GM23248 (cell line): ENCODE measurements at places on chromosomes 2 and 18. TPM values are rescaled to one million over a fixed set of nuclear protein-coding genes. Genes with fewer than 3 reads are reported as not detected.

DNA sequence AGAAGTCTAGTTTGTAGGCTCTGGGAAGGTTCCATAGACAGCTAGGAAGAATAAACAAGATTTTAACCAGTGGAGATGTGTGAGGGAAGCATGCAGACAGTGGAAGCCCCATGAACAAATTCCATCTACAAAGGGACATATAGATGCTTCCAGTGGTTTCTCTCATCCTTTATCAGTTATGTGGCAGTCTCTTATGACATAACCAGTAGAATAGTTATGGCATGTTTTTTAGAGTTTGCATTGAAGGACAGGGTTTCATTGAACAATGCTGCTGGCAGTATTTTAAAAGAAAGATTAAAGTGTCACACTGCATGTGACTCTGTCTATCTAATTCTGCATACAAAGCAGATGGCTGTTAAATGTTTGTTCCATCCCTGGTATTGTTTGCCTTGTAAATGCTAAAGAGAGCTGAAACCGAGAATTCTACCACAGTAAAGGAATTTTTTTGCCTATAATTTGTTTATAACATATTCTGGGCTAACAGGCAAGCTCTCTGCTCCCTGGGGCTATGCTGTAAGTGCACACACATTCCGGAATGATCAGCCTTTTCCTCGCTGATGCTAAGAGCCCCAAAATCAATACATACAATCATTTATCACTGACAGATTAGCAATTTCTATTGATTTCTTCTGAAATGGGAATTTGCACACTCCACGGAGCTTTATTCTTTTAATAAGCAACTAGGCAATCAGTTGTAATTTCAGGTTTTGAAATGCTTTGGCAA is 76.8 kb upstream of the PELI1 start:
- H3K36me3 ChIP-seq, result no peaks in the 10 kb centered on the region
- no peak for DNase-seq
- H3K27me3 ChIP-seq, result peaks cover 45% of the 10 kb centered on the region
- H3K4me1 ChIP-seq, result no peaks in the 10 kb centered on the region
- no peak overlapping the region for H3K4me3 ChIP-seq
- H3K27ac ChIP-seq, result no peak overlapping the region

GRCh38 chr2:86500325-86501083 is 59.3 kb downstream of the KDM3A start:
- no peak for DNase-seq
- no peak overlapping the region for H3K27ac ChIP-seq

ALMS1 gene
- 3.1 and 3.4 TPM in 2 replicates for polyA plus RNA-seq

DNA sequence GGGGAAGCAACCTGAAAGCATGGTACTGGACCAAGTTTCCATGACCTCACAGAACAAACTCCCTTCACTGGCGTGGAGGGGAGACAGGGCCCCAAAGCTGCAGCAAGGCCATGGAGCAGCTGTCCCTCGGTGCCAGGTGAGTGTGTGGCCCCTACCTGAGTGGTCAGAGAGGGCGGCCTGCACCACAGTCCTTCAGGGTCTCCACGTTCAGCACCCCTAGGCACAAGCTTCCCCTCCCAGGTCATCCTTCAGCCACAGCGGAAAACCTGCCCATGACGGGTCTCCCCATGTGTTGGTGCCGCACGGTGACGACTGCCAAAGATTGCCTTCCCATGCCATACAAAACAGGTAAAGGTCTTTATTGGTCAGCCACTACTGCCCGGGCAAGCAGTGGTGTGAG is 201.6 kb downstream of the MGAT5 start:
- H3K4me3 ChIP-seq, result no peak overlapping the region
- H3K36me3 ChIP-seq, result no peaks in the 10 kb centered on the region
- H3K27ac ChIP-seq, result no peak overlapping the region
- H3K4me1 ChIP-seq, result no peaks in the 10 kb centered on the region
- H3K27me3 ChIP-seq, result no peaks in the 10 kb centered on the region
- DNase-seq, result no peak

DNA sequence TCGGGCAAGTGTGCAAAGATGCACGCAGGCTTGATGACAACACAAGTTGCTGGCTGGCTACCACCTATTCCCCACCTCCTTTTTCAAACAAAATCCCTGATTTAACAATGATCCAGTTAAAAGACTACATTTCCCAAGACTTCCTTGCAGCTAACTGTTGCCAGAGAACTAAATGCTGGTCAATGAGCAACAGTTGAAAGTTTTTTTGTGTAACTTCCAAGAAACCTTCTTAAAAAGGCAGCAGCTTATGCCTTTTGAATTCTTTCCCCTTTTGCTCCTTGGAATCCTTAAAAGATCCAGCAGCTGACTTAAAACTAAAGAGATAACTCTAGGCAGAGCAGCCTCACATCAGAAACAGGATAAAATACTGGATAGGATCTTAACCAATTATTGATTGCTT is 38.5 kb downstream of the NPHP1 start:
- no peak overlapping the region for H3K27ac ChIP-seq
- no peaks in the 10 kb centered on the region for H3K27me3 ChIP-seq
- H3K36me3 ChIP-seq, result no peaks in the 10 kb centered on the region
- peak; percentile 57 for DNase-seq
- H3K4me3 ChIP-seq, result no peak overlapping the region

DNA sequence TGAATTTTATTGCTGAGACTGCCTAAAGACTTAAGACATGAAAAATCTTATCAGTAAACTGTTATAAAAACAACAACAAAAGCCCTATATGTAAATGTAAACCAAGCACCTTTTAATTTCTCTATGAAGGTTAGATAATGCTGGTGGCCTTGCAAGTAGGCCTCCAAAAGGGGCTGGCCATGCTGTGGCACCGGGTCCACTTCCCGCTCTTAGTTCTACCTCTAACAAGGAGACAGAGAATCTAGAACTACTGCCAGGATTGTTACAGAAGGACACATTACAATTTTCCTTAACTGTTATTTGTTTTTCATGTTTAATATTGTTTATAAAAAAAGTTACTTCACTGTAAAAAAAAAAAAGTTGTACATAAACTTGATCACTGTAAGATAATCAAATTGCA is 49.0 kb downstream of the UGP2 start:
- no peak overlapping the region for H3K4me3 ChIP-seq
- no peak overlapping the region for H3K27ac ChIP-seq
- no peak for DNase-seq

DNA sequence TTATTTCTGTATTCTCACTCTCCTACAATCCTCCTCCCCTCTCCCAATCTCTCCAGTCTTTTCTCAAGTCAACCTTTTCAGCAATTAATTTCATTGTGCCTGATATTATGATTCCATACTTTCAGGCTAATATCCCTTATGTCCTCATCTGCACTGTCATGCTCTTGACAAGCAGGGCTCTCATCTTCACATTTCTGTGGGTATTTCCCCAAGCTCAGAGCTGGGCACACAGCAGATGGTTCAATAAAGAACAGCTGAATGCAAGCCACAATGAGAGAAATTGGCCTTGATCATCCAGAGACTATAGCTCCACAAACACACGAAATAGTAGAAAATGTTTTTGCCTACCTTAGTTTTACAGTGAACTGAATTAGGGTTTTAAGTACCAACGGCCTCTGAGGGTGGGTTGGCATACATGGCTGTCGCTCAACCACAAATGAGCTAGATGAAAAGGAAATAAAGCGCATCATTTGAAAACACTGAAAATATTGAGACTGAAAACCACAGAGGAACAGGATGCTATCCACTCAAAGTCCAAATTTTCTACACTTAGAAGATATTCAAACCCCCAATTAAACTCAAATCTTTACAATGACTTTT is 47.5 kb upstream of the STAT1 start:
- no peak overlapping the region for H3K4me3 ChIP-seq
- no peak overlapping the region for H3K27ac ChIP-seq
- peaks cover 9% of the 10 kb centered on the region for H3K4me1 ChIP-seq
- DNase-seq, result no peak
- H3K36me3 ChIP-seq, result no peaks in the 10 kb centered on the region
- no peaks in the 10 kb centered on the region for H3K27me3 ChIP-seq

GRCh38 chr2:64143169-64144056 is 807 bp downstream of the PELI1 start:
- peak; percentile 70 for DNase-seq
- H3K4me3 ChIP-seq, result peak overlapping the region; percentile 95
- no peaks in the 10 kb centered on the region for H3K36me3 ChIP-seq
- peak overlapping the region; percentile 49 for H3K27ac ChIP-seq
- peaks cover 27% of the 10 kb centered on the region for H3K4me1 ChIP-seq
- no peaks in the 10 kb centered on the region for H3K27me3 ChIP-seq

EGR4 gene
- polyA plus RNA-seq, result 0.08 TPM in 1 of 2 replicates, not detected in the other

TAF4B gene
- polyA plus RNA-seq, result 1.5 and 1.6 TPM in 2 replicates

GRCh38 chr2:218446547-218446946 is 27.6 kb downstream of the VIL1 start:
- no peaks in the 10 kb centered on the region for H3K27me3 ChIP-seq
- no peak overlapping the region for H3K27ac ChIP-seq
- no peaks in the 10 kb centered on the region for H3K4me1 ChIP-seq
- H3K4me3 ChIP-seq, result no peak overlapping the region

RETREG2 gene
- 20.7 and 21.5 TPM in 2 replicates for polyA plus RNA-seq

SERPINB2 gene
- 10.6 and 10.7 TPM in 2 replicates for polyA plus RNA-seq

- H3K27me3 ChIP-seq, result no peaks in the 10 kb centered on the region
- DNase-seq, result no peak
- H3K4me3 ChIP-seq, result no peak overlapping the region
- no peak overlapping the region for H3K27ac ChIP-seq
Observed at GRCh38 chr2:137842430-137842829, 121.8 kb upstream of the HNMT start.

CAPN13 gene
- polyA plus RNA-seq, result not detected in 2 replicates

DNA sequence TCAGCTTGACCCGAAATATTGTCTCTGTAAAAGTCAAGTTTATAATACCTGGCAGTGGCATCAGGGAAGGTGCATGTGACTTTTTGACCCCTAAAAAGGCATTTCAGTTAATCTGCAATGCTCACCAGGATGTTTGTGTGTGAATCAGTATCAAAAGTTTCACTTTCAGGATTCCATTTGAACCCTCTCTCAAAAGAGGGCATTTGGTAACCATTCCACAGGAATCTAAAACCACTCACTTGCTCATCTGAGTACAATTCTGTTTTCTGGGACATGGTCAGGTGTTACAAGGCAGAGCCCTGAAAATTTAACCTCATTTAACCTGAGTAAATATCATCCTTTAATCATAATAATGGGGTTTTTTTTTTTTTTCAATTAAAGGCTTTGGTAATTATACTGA is 77.9 kb upstream of the KLF7 start:
- H3K27ac ChIP-seq, result 0 out of 2 replicates have a peak overlapping the region, but pooled peaks have one; percentile 14
- H3K36me3 ChIP-seq, result no peaks in the 10 kb centered on the region
- no peak overlapping the region for H3K4me3 ChIP-seq

STPG4 gene
- not detected in 2 replicates for polyA plus RNA-seq

PSMD1 gene
- polyA plus RNA-seq, result 103 and 106 TPM in 2 replicates

DNA sequence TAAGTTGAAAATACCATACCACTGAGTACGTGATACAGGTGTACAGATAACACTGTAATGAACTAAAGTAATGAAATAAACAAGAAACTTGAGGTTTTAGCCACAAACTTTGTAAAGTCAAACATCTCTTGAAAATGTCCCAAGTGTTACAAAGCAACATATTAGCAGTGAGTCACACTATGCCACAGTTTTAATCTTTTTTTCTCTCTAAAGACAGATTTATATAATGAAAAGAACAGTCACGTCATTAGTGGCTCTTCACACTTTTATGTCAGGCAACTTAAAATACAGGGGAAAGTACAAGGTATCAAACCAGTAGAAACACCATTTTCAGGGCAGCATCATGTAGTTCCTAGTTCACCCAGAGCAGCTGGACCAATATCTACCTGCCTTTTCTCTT is 42.1 kb downstream of the RAPH1 start:
- H3K4me1 ChIP-seq, result peaks cover 56% of the 10 kb centered on the region
- H3K27me3 ChIP-seq, result no peaks in the 10 kb centered on the region
- peak overlapping the region; percentile 44 for H3K27ac ChIP-seq
- DNase-seq, result peak; percentile 57
- H3K4me3 ChIP-seq, result no peak overlapping the region

GRCh38 chr2:38037757-38038621 is 38.0 kb downstream of the CYP1B1 start:
- peak overlapping the region; percentile 67 for H3K4me3 ChIP-seq
- peaks cover 12% of the 10 kb centered on the region; the same call in 1 of the 2 replicates for H3K4me1 ChIP-seq
- DNase-seq, result peak; percentile 74
- peak overlapping the region; percentile 39 for H3K27ac ChIP-seq
- no peaks in the 10 kb centered on the region for H3K27me3 ChIP-seq

- no peaks in the 10 kb centered on the region; the same call in 1 of the 2 replicates for H3K36me3 ChIP-seq
- DNase-seq, result peak; percentile 52
- H3K27me3 ChIP-seq, result no peaks in the 10 kb centered on the region
- no peak overlapping the region for H3K4me3 ChIP-seq
Observed at GRCh38 chr2:40439473-40439872, 12.4 kb downstream of the SLC8A1 start.

DNA sequence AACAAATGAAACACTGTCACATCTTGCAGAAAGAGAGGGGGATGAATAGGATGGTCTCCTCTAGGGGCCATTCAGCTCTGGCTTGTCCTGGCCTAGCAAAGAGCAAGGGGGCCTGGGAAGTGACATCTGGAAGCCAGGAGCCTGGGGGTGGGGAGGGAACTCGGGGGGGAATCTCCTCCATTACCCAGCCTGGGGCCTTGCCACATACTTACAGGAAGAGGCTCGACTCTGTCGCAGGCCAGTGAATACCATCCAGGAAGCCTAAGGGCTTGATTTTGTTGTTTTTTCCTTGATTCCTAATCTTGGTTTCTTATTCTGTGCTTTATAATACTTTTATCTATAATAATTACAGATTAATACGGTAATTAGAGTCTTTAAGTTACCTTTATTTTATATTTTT is 797.5 kb upstream of the ID2 start:
- no peak for DNase-seq
- no peak overlapping the region for H3K4me3 ChIP-seq
- H3K4me1 ChIP-seq, result peaks cover 25% of the 10 kb centered on the region
- H3K36me3 ChIP-seq, result no peaks in the 10 kb centered on the region
- no peak overlapping the region for H3K27ac ChIP-seq
- H3K27me3 ChIP-seq, result no peaks in the 10 kb centered on the region

FAM124B gene
- not detected in 2 replicates for polyA plus RNA-seq

CIB4 gene
- not detected in 2 replicates for polyA plus RNA-seq

GRCh38 chr2:227817850-227818674 is 4.4 kb downstream of the CCL20 start:
- H3K36me3 ChIP-seq, result no peaks in the 10 kb centered on the region
- H3K27ac ChIP-seq, result peak overlapping the region; percentile 84

DNA sequence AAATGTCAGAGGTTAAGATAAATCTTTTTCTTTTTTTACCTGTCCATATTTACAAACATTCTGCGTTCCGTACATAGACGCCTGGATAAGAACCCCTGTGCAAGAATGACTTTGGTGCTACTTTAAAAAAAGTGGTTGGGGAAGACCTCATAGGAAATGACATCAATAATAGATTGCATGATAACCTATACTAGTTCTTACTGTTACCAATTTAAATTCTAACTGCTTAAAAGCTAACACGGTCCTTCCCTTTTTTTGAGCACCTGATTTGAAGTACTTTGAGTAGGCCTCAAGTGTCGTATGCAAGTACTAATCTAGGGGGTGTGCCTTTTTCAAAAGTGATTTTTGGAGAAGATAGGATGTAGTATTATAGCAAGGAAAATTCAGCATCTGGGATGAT is 2.1 kb downstream of the SLC39A10 start:
- peak overlapping the region; percentile 93 for H3K27ac ChIP-seq
- 0 out of 2 replicates have a peak, but pooled peaks cover 7% of the 10 kb centered on the region for H3K36me3 ChIP-seq
- peak; percentile 25 for DNase-seq
- H3K4me3 ChIP-seq, result peak overlapping the region; percentile 91
- H3K27me3 ChIP-seq, result no peaks in the 10 kb centered on the region

ITM2C gene
- 47.3 and 51.2 TPM in 2 replicates for polyA plus RNA-seq
